ENCODE measurements at places on chromosomes 4 and X.

DNA sequence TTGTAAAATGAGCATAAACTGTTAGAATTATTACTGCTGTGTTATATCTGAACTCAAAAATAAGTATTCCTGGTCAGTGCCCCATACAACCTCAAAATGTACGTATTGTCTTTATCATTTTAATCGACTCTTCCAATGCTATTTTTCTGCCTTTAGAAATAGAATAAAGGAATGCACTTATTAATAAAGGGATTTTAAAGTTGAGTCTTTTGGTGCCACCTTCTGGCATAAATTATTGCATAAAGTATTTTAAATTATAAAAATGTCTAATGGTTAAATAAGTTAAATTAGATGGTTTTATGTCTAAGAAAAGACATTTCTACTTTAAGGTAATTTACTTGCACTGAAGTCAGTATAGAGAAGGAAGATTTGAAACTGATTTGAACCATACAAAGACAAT, 424.0 kb upstream of the NDST4 start:
- DNase-seq: peak; percentile 30

GRCh38 chrX:31333165-31333831, 261.5 kb upstream of the FTHL17 start:
- no peak for DNase-seq

DNA sequence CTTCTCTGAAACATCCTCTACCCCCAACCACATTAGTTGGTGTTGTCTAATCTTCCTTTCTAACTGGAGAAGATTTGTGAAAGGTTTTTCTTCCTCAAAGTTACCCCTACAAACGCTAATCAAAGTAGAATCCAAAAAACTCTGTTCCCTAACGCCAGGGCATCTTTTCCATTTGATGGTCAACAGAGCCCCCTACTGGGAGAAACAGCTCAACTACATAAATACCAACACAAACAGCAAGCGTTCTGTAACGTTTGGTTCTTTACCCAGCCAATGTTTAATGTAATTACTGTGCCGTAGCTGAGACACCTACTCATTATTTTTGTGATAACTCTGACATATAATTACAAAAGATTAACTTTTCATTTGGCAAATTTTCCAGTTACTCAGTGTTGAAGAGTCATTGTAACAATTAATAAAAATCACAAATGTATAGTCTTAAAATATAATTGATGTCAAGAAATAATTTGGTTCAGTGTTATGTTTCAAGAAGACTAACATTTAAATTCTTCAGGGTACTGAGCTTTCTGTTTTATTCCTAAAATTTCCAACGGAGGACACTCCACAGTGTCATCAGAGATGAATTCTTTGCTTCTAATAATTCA, 94.9 kb upstream of the TBC1D9 start:
- peak; percentile 59 for DNase-seq

DNA sequence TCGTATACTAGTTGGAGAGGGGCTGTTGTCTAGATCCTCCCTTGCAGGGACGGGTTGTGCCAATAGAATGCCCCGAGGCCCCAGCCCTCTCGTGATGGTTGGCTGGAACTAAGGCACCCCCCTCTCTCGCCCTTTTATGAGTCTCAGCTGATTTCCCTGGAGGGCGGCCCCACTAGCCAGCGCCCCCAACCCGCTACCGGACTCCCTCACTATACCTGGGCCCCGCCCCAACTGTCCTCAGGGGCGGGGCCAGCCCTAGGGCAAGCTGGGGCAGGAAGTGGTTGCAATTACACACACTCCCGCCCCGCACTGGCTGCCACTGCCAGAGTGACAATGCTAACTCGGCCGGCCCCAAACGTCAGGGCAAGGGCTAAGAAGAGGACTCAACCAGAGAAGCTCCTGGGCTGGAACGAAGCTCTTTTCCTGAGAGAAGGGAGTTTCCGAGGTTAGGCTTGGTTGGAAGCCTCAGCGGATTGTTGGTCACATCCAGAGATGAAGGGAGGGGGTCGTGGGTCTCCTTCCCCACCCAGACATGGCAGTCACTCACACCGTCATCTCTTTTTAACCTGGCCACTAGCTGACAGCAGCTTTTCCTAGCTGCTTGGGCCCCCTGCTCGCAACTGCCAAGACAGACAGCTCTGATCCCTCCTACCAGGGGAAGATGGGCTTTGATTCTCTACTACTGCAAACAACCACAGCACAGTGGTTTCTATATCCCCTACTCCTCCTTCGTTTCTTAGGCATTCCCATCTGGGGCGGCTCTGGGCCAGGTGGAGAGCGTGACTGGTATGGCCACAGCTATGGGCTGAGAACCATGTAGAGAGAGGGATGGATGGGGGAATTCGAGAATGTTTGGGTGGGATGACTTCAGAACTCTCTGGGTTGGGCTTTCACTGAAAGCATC, 21.0 kb upstream of the BCORL1 start:
- DNase-seq: peak; percentile 53

DNA sequence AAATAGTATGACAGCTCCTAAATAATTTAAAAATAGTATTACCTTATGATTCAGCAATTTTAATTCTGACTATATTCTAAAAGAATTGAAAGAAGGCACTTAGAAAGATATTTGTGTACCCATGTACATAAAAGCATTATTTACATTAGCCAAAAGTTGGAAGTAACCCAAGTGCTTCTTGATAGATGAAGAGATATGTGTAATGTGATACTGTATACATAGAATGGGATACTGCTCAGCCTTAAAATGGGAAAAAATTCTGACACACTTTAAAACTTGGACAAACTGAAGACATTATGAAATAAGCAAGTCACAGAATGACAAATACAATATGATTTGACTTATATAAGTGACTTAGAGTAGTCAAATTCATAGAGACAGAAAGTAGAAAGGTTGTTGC, 112.2 kb downstream of the IDS start:
- no peak for DNase-seq

DNA sequence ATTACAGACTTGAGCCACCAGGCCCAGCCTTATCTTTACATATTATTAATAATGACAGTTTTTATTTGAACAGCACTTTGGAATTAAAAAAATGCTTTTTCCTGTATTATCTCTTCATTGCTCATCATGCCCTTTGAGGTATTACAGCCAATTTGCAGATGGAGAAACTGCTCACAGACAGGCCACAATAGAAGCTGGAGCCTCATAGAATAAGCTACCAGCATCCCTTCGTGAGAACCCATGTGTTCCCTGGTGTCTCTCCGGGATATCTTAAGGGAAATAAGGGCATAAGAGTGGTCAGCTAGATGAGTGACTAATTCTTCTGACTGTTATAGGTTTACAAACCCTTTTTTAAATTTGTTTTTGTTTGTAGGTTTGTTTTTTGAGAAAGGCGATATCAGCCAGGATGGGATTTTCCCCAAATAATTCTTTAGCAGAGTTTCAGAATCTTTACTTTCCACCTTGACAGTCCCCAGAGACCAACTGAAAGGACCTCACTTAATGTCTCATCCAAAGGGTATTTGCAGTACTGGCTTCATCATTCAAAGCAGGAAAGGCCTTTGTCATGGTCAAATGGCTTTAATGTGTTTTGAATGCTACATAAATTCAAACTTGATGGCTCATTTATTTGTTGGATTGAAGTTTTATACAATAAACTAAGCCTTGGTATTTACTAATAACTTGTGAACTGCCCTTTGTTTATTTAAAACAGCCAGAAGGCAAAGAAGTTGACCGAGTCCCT, 48.0 kb upstream of the SOD3 start:
- DNase-seq: no peak

DNA sequence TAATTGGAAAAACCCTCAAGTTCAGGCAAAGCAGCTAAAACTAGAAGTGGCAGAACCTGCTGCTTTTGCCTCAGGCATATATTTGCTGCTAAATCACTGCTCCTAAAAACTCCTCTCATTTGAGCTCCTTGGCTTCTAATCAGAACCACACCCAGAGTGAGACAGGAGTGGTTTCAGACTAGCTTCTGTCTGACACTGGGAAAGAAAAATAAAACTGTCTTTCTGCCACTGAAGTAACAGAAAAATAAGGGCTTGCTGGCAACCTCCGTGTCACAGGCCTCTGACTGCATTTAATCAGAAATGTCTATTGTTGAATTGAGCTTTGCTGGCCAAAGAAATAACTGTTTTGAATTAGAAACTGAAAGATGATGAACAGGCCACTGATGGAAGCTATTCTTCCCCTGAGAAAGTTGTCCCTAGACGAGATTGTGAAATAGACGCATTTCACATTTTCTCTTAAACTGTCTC, 52.1 kb upstream of the RAP2C start:
- no peak for DNase-seq

GRCh38 chr4:80931631-80932081, 98.9 kb upstream of the BMP3 start:
- DNase-seq: no peak

- DNase-seq: no peak
Observed at GRCh38 chr4:99832321-99832720, 15.7 kb downstream of the DAPP1 start.

DNA sequence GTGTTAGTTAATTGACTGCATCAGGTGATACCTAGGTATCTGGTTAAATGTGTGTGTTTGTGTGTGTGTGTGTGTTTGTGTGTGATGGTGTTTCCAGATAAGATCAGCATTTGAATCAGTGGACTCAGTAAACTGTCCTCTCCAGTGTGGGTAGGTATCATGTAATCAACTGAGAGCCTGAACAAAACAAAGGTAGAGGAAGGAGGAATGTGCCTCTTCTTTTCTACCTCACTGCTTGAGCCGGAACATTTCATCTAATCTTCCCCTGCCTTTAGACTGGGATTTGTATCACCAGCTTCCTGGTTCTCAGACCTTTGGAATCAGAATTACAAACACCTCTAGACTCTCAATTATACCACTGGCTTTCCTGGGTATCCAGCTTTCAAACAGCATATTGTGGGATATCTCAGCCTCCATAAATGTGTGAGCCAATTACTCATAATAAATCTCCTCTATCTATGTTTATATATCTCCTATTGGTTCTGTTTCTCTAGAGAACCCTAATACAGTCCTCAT, 120.5 kb downstream of the TBCK start:
- DNase-seq: no peak

DNA sequence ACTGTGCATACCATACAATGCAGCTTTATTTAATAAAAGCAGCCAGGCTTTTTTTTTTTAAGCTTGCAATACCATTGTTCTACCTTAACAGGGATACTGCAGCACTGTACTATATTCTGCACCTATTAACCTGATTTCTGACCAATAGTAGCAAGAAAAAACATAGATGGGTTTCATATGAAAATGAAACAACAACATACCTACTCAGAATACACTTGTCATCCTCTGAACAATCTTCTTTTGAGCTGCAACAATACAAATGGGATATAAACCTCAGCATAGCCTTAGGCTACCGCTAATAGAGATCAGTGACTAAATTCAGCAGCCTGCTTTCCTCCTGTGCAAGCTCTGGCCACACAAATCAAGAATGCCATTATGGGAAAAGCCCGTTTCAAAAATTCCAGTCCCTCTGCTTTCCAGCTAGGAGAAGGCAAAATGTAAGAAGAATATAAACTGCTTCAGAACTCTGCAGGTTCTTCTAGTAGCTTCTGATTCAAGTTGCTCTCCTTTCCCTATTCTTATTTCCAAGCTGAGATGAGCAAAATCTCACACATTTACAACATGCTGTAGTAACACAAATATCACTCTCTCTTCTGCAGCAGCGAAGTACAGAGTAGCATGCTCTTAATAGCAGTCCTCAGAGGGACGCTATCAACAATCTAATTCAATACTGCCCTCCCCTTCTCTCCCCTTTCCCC, 143.4 kb downstream of the KLHL13 start:
- DNase-seq: no peak

DNA sequence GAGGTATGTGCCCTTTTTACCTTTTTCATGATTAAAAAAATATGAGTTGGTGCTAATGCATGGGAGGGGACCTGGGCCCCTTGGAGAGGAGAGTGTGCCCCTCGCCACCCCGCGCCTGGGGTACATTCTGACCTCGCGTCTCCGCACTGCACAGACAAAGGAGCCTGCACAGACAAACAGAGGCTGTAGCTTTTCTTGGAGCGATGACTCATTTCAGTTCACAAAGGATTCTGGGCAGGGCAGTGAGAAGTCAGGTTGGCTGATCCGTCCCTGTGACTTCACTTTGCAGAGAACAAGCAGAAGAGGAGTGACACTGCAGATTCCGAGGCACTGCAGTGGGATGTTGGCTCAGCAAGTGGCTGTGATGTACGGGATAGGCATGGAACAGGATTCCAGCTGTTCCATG, 82.9 kb downstream of the STOX2 start:
- DNase-seq: peak; percentile 72

GRCh38 chr4:38606587-38606905, 57.5 kb upstream of the KLF3 start:
- no peak for DNase-seq

DNA sequence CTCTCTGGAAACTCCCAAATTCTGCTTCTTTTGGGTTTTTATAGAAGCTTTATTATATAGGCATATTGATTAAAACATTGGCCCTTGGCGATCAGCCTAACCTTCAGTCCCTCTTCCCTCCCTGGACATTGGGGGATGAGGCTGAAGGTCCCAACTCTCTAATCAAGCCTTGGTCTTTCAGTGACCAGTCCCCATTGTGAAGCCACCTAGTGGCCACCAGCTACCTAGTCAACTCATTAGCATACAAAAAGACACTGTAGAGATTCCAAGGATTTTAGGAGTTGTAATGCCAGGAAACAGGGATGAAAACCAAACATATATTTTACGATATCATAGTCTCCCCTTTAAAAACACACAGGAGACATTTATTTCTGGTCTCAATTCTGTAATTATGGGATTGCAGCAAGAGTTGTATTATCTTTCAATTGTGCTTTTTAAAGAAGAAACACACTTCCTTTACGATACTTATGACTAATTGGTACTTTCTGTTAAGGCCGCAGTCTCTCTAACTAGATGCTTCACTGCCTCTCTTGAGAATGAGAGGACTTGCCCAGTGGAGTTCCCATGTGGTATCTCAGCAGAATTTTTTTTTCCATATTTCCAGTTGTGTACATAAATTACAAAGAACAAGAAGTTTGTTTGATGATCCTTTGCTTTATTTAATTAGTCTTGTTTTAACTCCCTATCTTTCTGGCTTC, 58.2 kb downstream of the WDR17 start:
- DNase-seq: no peak

- DNase-seq: no peak
Observed at GRCh38 chr4:27000122-27000521, 139.5 kb downstream of the STIM2 start.

DNA sequence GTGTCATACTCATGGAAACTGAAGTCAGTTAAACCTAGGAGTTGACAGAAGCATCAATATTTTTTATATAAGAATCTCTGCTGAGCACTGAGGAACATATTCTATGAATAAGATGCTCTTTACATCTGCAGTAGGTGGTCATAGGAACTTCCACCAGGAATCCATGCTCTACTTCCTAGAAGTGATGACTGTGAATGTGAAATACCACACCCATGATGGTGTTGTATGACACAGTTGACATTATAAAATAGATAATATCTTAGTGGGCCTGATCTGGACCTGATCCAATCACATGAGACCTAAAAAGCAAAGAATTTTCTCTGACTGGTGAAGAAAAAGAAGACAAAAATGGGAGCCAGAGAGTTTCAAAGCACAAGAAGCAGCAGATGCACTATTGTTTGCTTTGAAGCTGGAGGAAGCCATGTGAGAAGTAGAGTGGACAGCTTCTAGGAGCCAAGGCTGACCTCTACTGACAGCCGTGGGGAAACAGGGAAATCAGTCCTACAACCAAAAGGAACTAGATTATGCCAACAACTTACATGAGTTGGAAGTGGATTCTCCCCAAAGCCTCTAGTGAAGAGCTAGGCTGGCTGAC, 68.6 kb upstream of the HS3ST1 start:
- DNase-seq: peak; percentile 50

GRCh38 chr4:122733787-122734120, 1.2 kb downstream of the BBS12 start:
- no peak for DNase-seq
